ENCODE measurements at places on chromosomes 2 and 18.

GRCh38 chr18:9839853-9840252 lies 45.9 kb upstream of the TXNDC2 start:
- DNase-seq: no peak

- DNase-seq: no peak
Measured at GRCh38 chr2:150526827-150527226, 39.4 kb upstream of the RND3 start.

- DNase-seq: no peak
Measured at GRCh38 chr2:217108575-217109027, 248.7 kb upstream of the TNP1 start.

GRCh38 chr18:44323125-44323524 lies 357.6 kb upstream of the SETBP1 start:
- no peak for DNase-seq

DNA sequence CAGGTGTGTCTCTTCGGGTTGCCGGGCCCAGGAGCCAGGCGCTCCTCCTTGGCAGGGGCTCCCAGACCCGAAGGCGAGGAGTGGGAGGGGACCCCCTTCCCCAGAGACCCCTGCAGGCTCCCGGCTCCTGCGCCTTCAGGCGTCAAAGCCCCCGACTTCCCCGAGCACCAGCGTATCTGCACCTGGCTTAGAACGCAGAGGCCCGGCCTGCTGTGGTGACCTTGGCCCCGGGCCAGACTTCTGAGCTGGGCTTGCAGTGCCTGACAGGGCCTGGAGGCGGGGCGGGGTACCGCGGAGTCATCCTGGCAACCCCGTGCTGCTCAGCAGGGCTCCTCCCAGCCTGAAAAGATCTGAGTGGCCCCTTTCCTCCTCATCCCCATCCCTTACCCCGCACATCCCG lies 27.0 kb downstream of the SKA1 start:
- peak; percentile 15 for DNase-seq

DNA sequence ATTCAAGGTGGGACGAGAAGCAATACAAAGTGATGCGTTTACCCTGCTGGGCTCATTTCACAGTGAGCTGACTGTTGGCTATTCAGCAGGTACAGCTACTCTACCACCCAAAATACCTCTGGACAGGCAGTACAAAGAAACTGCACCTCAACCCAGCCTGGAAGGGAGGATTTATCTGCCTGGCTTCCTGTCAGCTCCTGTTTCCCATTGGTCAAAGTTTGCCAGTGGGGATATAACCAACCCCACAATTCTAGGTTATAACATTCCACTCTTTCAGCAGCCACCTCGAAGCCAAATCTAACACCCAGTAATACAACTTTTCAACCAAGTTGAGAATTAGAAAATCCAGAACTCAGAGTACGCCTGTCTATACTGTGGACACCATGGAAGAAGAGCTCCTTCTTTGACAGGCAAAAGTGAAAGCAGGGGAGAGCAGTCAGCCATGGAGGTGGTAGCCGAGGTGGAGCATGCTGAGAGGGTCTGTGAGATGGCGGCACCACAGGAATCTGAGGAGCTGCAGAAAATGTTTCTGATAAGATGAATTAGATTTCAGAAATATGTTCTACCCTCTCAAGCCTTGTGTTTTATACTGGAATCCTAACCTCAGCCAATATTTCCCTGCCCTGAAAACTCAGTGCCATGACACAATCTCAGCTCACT lies 10.8 kb downstream of the DUSP19 start:
- DNase-seq: no peak

- DNase-seq: peak; percentile 38
Measured at GRCh38 chr2:120442923-120443571, 97.1 kb downstream of the INHBB start.

GRCh38 chr18:36330435-36331052 lies 33.0 kb downstream of the FHOD3 start:
- DNase-seq: no peak

- DNase-seq: no peak
Measured at GRCh38 chr2:45191976-45192375, 182.7 kb upstream of the SIX2 start.

- no peak for DNase-seq
Measured at GRCh38 chr2:40041422-40042382, 262.6 kb upstream of the THUMPD2 start.

DNA sequence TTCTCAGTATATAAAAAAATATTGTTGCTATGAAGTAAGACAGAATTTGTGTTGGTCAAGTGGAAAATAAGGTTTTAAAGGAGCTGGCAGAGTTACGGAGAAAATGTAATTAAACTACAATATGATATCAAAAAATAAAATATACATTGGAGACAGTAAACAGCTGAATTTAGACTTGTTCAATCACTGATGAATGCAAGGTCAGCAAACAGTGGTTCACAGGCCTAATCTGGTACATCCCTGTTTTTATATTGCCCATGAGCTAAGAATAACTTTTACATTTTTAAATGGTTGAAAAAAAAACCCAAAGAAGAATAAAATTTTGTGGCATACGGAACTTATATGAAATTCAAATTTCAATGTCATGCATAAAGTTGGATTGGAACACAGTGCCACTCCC lies 131.0 kb upstream of the TRIB2 start:
- no peak for DNase-seq

Data from activated T-cell treated with anti-CD3 and anti-CD28 coated beads for 48 hours (primary cell).